ENCODE measurements at places on chromosomes 2 and 18.
A peak's percentile ranks its signal among the peaks of the same experiment; 100 is the strongest.

DNA sequence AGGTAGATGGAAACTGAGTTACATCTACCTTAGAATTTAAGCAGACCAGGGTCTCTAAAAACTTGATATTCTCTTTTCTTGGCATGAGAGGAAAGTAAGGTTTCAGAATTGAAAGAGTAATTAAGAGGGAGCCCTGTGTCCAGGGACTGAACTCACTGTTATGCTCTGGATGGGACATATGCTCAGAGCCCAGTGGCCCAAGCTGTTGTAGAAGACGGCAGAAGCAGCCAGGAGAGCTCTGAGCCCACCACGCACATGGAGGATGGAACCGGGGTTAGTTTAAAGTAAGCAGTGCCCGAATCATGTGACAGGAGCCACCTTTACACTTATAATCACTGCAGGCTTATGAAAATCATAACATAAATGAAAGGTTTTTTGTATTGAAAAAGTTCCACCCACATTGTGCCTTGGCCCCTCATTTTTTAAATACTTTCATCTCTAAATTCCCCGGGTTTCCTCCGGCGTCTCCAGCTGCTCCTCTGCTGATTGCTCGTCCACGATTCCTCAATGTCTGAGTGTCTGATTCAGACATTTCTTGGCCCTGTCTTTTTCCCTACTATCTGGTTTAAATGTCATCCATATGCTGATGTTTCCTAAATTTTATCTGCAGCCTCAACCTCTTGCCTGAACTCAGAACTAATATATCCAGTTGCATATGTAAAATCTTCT, 36.1 kb upstream of the SPTBN1 start:
- DNase-seq = no peak

DNA sequence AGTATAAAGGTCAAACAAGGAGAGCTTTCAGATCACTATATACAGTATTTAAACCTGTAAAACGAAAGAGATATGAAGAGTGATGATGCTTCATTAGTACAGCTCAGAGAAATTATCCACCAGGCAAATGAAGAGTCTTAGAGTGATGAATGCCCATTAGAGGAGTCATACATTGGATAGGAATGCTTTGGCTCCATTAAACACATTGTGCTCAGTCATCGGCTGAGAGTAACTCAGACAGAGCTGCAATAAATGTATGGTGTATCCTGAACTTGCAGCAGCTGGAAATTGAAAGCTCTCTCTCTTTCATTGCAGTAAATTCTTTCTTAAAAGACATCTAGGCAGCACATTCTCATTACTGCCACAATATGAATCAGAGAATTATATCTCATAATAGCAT, 340.8 kb upstream of the SPHKAP start:
- DNase-seq = no peak

GRCh38 chr2:165898381-165898780, 55.2 kb downstream of the TTC21B start:
- DNase-seq = no peak

DNA sequence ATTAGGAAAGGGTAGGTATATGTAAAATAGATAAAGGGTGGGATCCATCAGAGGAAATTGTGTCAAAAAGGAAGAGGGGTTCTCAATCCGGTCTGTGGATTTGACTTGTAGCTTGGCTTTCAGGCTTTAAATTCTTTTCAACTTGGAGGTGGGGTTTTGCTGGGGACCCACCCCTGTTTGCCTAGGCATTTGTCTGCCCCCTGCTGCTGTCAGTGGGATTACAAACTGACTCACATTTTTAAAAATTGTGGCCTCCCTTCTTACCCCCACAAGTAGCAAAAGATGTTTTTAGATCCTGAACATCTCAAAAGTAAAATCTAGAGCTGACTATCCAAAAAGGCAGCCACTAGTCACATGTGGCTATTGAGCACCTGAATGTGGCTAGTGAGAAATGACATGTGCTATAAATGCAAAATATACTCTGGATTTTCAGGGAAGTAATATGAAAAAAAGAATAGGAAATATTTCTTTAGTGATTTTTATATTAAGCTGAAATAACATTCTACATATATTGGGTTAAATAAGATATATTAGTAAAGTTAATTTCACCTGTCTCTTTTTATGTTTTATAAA, 178.9 kb downstream of the GFPT1 start:
- DNase-seq = no peak

DNA sequence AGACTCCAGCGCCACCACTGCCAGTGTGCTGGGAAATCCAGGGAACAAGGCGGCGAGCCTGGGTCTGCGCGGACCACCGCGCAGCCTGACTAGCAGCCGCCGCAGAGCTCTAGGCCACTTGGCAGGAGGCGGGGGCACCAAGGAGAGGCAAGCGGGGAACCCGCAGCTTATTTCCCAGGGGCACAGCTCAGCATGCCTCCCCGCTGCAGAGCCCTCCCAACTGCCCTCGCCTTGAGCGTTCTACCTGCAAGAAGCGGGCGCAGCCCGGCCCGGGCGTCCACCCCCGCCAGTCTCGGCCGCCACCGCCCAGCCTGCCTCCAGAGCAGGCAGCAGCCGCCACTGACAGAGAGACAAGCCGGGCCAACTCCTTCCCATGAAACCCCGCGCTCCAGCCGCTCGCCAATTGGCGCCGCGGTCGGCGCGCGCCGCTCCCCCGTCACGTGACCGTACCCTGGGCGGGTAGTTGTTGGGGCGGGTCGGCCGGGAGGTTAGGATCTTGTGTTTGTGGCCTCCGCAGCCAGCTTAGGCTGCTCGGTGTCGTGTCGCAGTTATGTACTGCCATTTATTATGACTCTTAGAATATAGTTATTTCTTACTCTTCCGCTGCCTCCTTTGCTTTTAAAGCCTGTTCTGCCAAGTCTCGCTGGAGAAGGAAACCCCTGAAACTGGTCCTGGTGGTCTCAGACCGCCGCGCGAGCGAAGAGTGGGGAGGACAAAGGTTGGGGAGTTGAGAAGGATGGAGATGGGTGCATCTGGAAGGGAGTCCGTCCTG, at the start of gene LNPK:
LNPK (minus strand) TSS at position 352 of the 772 bp plus-strand sequence. CDS start 6,683 bp downstream, outside the sequence.
- peak; percentile 81 for DNase-seq

- no peak for DNase-seq
Measured at GRCh38 chr18:5158172-5158571, 38.9 kb downstream of the AKAIN1 start.

GRCh38 chr2:28484835-28485234, 11.0 kb upstream of the PLB1 start:
- no peak for DNase-seq

DNA sequence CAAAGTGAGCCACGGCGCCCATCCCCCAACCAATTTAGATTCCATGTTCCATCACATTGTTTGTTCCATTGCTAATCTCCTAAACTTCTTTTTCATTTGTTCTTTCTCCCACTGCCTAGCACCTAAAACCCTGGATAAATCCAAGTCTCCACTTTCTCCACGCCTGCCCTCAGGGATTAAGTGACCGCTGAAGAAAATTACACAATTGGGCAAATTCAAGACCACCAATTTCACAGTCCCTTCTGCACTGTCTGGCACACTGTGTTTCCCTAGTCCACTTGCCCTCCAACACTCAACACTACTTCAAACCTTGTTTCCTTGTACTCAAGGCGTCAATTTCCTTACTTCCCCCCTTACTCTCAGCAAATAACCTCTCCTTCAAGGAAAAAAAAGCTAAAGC, 5.1 kb upstream of the UBXN4 start:
- no peak for DNase-seq

DNA sequence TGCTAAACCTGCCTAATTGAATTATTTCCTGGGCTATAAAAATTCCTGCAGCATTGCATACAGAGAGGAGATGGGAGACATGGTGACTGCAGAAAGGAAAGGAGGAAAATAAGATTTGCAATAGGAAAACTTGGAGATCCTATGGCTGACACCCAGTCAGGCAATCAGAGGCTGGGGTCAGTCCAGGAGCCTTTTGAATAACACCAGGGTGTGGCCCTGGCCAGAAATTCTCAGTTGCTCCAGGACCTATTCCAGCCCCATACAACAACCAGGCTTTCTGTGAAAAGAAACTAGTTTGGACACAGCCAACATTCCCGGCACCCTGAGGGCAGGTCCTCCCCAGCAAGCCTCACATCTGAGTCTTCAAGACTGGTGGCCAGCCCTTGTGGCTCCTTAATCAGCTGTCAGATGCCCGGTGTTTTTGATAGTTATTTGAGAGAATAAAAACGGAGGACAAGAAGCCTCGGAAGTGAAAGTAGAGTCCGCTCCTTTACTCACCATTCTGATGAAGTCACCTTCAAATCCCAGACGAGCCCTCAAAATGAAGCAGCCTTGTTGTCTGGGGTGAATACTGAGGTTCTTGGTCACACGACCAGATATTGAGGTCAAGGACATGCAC, 31.1 kb upstream of the GMCL1 start:
- DNase-seq = no peak

GRCh38 chr2:205660521-205661124, 21.7 kb upstream of the NRP2 start:
- DNase-seq = no peak

DNA sequence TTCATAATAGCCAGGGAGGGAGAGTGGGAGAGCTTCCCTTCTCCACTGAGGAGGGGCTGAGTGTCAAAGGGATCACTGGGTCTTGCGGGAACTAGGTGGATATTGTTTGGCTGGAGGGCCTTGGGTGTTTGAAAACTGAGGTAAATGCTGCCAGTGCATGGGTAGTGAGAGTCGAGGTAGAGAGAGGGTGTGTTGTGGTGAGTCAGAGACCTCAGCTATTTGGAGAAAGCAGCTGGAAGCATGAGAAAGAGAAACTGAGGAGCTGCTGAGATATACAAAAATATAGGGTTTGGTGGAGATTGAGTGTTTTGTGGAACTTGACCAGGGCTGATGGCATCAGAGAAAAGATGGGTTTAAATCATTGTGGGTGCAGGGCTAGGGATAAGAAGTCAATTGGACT, 127.0 kb upstream of the CCDC195 start:
- DNase-seq = no peak
